ENCODE measurements at places on chromosomes 11 and 22.

GRCh38 chr11:120186774-120187591, 23.8 kb upstream of the OAF start:
- DNase-seq, result no peak

DNA sequence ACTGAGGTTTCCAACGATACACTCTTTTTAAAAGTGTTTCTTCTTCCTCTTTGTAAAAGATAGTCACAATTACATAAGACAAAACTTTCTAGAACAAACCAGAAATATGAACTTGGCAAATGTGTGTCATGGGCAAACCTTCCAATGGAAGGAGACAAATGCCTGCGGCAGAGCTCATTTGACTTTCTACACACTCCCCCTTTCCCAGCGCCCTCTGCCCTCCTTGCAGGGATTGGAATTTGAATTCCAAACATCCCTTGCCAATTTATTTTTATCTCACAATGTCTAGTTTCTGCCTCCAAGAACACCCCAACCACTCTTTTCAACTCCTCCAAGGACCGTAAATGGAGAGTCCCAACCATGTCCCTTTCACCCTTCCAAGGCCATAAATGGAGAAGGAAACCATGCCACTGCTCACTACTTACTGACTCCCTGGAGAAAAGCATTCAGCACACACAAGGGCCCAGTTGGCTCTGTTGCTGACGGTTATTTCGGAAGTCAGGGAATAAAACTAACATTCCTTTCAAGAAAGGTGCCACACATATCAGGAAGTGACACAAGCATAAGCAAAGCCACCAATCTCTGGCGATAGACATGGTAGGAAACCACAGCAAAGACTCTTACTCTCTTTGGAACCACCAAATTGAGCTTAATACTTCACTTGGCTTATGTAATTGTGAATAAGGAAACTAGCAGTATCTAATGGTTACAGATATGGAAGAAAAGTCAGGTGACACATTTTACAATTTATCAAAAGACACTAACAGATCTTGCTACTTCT, 15.0 kb upstream of the ESAM start:
- DNase-seq, result no peak

DNA sequence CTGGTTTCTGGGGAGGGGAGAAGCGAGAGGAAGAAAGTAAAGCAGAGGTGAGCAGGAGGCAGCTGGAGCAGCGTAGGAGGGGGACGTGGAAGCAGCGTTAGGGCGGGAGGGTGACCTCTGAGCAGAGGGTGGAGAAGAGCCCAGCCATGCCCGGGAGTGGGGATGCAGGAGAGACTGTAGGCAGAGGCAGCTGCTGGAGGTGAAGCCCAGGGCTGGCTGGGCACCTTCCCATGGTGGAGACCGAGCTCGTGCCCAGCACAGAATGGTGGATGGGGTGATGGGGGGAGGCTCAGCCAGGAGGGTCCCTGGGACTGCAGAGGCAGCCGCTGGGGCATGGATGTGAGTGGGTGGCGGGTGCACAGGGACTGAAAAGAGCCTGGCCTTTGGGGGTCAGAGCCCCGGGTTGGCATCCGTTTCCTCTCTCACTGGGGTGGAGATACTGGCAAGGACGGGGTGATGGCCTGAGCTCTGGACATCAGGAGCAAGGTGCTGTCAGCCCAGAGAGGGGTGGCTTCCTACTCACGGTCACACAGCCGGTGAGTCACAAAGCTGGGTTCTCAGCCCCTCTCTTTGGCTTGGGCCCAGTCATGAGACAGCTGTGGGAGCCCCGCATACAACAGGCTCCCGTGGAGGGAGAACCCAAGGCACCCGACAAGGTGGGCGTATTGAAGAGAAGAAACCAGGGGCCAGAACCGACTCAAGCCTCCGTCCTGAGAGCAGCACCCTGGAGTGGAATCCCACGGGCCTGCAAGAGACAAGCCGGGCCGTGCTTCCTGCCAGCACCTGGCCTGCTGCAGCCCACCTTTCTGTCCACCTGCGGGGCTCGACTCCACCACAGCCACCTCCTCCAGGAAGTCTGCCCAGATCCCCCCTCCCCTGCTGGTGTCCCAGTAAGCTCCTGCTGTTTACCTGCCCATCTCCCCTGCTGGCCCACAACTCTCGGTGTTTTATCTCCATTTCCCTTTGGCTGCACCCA, 45.8 kb upstream of the FGF3 start:
- no peak for DNase-seq

DNA sequence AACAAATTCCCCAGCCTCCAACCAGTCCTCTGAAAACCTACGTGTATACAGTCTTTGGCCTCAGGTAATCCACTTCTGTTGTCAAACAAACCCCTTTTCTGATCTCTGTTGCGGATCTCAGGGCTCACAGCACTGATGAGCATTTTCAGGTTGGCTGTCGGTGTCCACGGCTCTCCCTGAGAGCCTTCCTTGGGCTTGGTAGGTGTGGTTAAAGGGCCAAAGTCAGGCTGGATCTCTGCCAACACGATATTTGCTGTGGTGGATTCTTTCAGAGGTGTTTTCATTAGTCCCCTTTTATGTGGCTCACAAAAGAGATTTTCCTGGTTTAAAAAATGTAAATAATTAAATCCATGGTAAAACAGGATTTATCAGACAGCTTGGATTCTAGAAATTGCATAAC, 2.9 kb downstream of the E2F8 start:
- no peak for DNase-seq

DNA sequence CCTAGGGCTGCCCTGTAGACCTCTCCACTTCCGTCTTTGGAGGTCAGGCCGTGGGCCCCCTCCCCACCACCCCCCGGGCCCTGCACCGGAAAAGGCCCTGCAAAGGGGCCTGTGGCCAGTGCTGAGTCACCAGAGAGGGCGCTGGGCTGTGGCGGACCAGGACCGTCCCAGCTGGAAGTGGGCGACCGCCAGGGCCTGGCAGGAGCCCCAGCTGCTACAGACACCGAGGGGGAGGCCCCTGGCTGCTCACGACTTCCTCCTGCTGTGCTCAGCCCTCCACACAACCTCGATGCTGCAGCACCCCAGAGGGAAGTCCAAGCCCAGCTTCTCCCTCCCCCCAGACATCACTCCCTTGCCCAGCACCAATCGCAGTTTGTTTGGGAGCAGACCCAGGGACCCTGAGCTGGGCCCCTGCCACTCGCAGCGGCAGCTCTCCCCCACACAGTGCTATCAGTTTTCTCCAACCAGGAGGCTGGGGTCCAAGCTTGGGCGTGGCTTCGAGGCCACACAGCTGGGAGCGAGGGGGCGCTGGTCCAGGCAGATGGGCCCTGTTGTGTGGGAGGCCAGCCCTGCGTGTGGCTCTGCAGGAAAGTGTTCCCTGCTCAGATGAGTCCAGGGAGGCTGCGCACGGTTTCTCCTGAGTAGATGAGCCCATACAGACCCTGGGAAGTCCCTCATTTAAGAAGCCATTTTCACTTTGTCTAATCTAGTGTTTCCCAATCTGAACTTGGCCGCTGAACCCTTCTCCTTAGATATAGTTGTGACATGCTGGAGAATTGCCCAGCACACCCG, 5.6 kb upstream of the SH3BP1 start:
- DNase-seq, result peak; percentile 95

- no peak for DNase-seq
These were observed 558 bp downstream of the TSPAN4 start for GRCh38 chr11:843086-843734.

All from fibroblast of pulmonary artery (primary cell).